ENCODE measurements at places on chromosomes 12 and 14.

- DNase-seq, result no peak
These were observed 45.4 kb upstream of the VPS33A start for GRCh38 chr12:122311696-122312095.

DNA sequence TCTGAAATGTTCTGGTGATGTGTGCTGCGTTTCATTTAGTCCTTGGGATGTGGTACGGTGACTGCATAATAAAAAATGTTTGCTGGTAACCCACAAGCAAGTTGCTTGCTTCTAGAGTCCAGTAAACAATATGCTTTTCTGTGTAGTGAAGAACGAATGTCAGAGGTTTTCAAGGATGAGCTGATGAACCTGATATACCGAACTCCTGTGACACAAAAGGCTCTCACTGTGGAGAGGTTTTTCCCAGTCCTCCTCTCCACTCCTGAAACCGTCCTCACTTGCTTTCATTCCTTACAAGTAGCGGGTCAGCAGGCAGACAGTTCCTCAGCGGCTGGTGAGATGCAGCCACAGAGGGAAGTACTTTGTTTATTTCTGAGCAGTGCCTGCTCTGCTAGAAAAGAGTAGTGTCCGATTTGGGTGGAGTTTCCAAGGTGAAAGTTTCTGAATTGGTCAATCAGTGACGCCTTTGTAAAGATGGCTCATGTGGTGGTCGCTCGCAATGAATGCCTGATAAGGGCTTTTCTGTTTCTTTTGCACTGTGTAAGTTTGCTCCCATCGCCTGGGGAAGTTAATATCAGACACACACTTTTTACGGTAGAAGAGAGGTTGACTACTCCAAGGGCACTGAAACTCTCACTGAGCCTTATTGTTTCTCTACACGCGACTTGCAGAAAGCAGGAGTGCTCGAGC, 3.0 kb downstream of the ETV6 start:
- no peak for DNase-seq

DNA sequence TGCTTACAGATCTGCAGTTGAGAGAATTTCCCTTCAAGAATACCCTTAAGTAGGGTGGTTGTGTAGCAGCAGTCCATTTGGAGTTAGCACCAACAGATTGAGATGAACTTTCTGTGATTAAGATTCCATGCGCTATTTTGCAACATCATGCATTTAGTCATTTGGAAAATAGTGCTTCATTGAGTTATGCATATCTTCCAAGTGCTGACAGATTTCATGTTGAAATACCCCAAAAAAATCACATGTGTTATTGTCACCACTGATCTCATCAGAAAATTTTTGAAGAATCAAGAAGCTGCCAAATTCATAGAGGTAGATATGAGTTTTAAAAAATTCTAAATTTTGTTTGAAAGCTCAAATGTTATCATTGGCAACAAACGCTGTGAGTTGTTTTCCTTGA, 35.5 kb upstream of the OSBPL8 start:
- DNase-seq, result no peak

DNA sequence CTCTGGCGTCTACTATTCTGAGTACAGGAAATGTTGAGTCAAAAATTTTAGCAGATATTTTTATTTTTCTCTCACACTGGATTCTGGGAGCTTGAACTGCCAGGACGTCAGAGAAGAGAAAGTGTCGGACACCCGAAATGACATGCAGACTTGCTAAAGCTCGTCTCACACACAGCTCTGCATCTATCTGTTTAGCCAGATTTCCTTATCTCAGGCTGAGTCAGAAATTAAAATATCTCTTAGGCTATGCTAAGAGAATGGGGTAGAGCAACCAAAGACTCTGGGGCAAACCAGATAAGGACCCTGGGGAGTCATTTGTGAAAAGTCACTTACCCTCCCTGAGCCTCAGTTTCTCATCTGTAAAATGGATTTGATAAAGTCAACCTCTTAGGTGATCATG, 1124.1 kb downstream of the VRK1 start:
- no peak for DNase-seq

DNA sequence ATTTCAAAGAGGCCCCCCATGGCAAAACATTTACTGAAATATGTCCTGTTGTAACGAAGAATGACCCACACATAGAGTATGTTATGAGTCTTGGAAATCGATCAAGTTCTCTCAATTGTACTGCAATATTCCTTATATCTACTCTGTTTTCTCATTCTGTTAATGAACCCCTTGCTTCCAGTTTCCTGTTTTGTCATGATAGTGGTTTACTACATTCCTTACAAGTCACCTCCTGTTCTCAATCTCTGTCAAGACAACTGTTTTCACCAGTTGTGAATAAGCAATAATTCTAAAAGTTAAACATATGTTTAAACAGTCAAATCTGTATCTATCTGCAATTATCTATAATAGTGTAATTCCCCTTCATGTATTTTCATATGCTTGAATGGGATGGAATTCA, 16.4 kb upstream of the ARID2 start:
- no peak for DNase-seq

- no peak for DNase-seq
These were observed 135.1 kb downstream of the MON2 start for GRCh38 chr12:62601765-62602164.

GRCh38 chr14:65277580-65278270, 134.8 kb upstream of the FUT8 start:
- DNase-seq, result no peak

GRCh38 chr12:71517145-71517846, 77.7 kb downstream of the LGR5 start:
- DNase-seq, result no peak

DNA sequence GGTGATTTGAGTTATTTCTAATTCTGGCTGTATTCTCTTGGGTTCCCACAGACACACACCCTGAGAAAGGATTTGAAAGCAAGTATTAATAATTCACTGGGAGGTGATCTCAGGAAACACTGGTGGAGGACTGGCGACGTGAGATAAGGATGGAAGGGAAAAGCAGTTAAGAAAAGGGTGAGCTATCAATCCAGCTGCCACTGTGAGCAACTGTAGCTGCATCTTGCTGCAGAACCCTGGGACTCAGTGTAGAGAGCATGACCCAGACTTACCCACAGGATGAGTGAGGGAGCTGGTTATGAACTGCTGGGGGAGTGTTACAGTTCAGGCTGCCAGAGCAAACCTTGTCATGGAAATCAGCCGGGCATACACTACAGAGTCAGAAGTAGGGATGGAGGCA, 71.9 kb downstream of the RESF1 start:
- no peak for DNase-seq

DNA sequence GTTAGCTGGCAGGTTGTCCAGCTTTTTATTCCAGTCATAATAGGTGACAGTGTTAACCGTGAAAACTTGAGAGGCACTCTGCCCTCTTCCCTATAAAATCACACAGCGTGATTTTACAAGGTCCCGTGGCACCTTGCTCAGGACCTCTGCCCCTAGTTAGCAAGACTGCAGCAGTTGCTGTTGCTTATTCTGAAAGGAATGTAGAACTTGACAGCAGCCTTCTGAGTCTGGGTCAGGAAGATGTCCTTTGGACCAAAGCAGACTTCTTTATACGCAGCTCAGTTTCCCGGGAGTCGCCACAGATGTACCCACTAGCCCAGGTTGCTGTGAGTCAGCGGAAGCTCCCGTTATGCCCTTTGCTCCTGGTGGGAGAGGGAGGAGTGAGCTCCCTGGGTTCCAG, 13.2 kb downstream of the PRKAB1 start:
- DNase-seq, result no peak

DNA sequence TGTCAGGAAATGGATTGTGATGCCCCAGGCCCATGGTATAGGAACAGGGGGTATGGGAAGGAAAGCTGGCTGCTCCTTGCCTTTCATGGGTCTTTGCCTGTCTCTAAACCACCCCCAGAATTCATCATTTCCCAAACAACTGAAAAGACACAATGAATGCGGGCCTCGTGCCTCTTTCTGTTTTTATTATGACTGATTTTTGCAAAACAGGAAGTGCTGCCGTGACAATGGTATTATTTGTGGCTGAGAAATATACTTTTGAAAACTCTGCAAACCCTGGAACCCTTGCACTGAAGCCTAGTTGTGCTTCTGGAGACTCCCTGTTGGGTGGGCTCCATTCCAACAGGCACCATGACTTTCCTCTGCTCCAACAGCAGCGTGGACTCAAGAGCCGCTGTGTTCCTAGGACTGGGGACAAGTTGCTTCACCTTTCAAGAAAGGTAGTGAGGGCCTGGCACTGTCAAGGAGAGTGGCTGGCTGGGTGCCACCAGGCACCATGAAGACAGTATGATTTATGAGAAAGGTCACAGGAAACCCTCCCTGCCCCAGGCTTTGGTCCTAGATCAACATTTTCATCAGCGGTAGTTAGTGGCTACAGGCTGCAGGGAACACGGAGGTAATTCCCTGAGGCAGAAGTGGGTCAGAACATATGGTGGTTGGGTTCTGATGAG, 4.8 kb upstream of the DGLUCY start:
- DNase-seq, result no peak
